ENCODE measurements at places on chromosomes 2 and 18. TPM values are rescaled to one million over a fixed set of nuclear protein-coding genes. Genes with fewer than 3 reads are reported as not detected.

The TIGD1 gene
- 1.2 TPM for total RNA-seq

The SNTG2 gene
- total RNA-seq = not detected

The CDH19 gene
- 3.6 TPM for total RNA-seq

The FAM110C gene
- total RNA-seq = 48.3 TPM

The FNDC4 gene
- total RNA-seq = 4.6 TPM

The RGPD3 gene
- 0.18 TPM for total RNA-seq

The VWA3B gene
- not detected for total RNA-seq

The RIT2 gene
- not detected for total RNA-seq

GRCh38 chr2:217739741-217740140, 263.1 kb downstream of the TNS1 start:
- no peak overlapping the region for H3K4me3 ChIP-seq
- no peaks in the 10 kb centered on the region for H3K27me3 ChIP-seq
- DNase-seq = no peak
- H3K4me1 ChIP-seq = peaks cover 43% of the 10 kb centered on the region
- H3K27ac ChIP-seq = peak overlapping the region; percentile 33

DNA sequence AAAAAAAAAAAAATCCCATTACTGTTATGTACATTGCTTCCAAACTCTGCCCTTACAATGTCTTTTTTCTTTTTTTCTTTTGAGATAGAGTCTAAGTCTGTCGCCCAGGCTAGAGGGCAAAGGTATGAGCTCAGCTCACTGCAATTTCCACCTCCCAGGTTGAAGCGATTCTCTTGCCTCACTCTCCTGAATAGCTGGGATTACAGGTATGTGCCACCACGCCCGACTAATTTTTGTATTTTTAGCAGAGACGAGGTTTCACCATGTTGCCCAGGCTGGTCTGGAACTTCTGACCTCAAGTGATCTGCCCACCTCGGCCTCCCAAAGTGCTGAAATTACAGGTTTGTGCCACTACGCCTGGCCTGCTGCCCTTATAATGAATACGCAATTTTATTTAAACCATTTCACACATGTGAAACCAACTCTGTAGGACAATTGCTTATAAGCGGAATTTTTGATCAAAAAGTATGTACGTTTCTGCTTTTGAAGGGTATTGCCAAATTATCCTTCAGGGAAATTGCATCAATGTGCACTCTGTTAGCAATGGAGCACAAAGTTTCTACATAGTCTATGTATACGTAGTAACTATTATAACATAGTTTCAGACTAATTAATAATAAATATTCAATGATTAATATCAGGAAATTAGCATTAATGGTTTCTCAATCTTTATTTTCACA, 55.7 kb upstream of the ACTR3 start:
- H3K27ac ChIP-seq = no peak overlapping the region
- DNase-seq = no peak
- no peaks in the 10 kb centered on the region for H3K36me3 ChIP-seq
- no peaks in the 10 kb centered on the region for H3K27me3 ChIP-seq

GRCh38 chr2:218631837-218632236, 24.1 kb downstream of the PLCD4 start:
- H3K4me3 ChIP-seq = no peak overlapping the region
- no peak overlapping the region for H3K27ac ChIP-seq
- DNase-seq = no peak
- peaks cover 9% of the 10 kb centered on the region for H3K36me3 ChIP-seq

- H3K27me3 ChIP-seq = no peaks in the 10 kb centered on the region
- DNase-seq = no peak
- H3K36me3 ChIP-seq = no peaks in the 10 kb centered on the region
- H3K27ac ChIP-seq = no peak overlapping the region
- H3K4me1 ChIP-seq = no peaks in the 10 kb centered on the region
Measured at GRCh38 chr2:212517693-212518092, 20.9 kb downstream of the ERBB4 start.

DNA sequence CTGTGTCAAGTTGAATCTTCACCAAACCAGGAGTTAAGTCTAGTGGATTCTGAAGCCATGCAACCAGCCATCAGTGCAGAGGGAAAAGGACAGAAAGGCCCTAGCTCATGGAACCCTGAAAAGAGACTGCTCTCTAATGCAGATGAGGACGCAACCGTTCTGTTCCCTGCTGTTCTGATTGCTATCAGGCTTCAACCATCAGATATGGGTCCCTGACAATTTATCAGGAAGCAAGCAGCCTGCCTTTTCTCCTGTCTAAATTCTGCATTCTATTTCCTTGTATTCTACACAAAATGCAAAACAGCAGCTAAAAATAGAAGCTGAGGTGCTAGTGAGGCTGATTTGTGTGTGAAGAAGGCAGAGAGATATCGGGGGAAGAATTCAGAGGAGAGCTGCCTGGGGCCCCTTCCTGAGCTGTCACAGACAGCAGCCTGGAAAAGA, 68.4 kb upstream of the RTN4 start:
- no peaks in the 10 kb centered on the region for H3K27me3 ChIP-seq
- no peak overlapping the region for H3K4me3 ChIP-seq
- no peak for DNase-seq
- no peak overlapping the region for H3K27ac ChIP-seq
- no peaks in the 10 kb centered on the region for H3K36me3 ChIP-seq

- H3K36me3 ChIP-seq = no peaks in the 10 kb centered on the region
- no peak overlapping the region for H3K27ac ChIP-seq
- no peak overlapping the region for H3K4me3 ChIP-seq
- DNase-seq = no peak
- H3K4me1 ChIP-seq = peaks cover 26% of the 10 kb centered on the region
- H3K27me3 ChIP-seq = no peaks in the 10 kb centered on the region
Measured at GRCh38 chr2:552906-553305, 124.3 kb downstream of the TMEM18 start.

DNA sequence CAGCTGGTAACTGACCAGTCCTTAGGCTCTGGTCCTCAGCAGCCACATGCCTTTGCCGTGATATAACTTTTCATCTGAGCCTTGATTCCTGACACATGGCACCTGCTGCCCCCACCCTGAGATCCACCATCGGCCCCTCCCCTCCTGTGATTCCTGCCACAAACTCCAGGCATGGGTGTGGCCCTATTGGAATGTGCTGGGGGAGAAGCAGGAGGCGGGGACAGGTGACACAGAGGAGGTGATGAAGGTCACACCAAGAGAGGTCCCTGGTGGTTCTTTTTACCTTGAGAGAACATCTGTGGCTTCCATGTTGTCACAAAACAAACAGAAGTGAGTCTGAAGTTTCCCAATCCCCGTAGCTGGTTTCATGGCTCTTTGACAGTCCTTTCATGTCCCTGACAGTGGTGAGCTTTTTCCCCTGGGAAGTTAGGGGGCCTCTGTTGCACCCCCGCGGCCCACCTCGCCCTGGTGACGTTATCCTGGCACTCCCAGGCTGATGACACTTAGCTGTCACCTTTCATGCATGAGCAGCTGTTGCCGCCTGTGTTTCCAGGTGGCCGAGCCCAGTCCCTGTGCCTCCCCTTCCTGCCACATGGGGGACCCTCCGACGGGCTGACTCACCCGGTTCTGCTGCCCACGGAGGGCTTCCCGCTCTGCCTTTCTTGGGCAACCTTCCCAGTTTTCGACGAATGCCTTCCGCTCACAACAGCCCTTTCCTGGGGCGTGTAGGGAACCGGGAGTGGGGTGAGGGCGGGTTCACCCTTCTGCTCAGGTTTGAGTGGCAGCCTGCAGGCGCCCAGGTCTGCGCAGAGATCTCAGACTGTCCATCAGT, 66.3 kb upstream of the GLI2 start:
- H3K27ac ChIP-seq = no peak overlapping the region
- H3K4me3 ChIP-seq = no peak overlapping the region
- H3K27me3 ChIP-seq = no peaks in the 10 kb centered on the region
- no peak for DNase-seq
- peaks cover 3% of the 10 kb centered on the region for H3K4me1 ChIP-seq

DNA sequence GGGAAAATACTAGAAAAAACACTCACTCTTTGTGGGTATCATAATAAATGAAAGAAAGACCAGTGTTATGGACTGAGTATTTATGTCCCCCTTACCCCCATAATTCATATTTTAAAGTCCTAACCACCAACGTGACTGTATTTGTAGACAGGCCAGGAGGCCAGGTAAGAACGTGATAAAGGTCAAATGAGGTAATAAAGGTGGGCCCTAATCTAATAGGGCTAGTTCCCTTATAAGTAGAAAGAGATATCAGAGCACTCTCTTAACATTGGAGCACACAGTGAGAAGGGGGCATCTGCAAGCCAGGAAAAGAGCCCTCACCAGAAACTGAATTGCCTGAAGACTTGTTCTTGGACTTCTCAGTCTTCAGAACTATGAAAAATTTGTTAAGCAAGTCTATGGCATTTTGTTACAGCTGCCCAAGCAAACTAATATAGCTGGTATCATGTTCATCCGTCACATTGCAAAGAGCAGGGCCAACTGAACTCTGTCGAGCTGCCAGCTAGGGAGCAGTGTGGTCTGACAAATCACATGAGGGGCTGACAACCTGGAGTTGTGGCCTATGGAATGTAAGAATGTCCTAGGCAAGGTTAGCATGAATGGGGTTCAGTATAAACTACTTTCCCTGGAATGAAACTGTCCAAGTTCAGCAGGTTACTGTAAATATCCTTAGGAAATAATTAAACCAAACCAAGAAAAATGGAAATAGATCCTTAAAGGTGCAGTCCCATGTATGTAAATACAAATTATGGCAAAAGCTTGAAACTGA, 280.9 kb downstream of the ZNF385B start:
- H3K4me1 ChIP-seq = no peaks in the 10 kb centered on the region
- DNase-seq = no peak
- H3K36me3 ChIP-seq = no peaks in the 10 kb centered on the region
- H3K27ac ChIP-seq = no peak overlapping the region
- H3K27me3 ChIP-seq = no peaks in the 10 kb centered on the region

- H3K4me3 ChIP-seq = peak overlapping the region; percentile 80
- no peaks in the 10 kb centered on the region for H3K36me3 ChIP-seq
- DNase-seq = no peak
- H3K27me3 ChIP-seq = no peaks in the 10 kb centered on the region
- H3K27ac ChIP-seq = peak overlapping the region; percentile 85
Measured at GRCh38 chr2:32061973-32062861, 1.1 kb upstream of the SPAST start.

- no peaks in the 10 kb centered on the region for H3K36me3 ChIP-seq
- no peak for DNase-seq
- no peaks in the 10 kb centered on the region for H3K27me3 ChIP-seq
- peak overlapping the region; percentile 80 for H3K27ac ChIP-seq
- peak overlapping the region; percentile 26 for H3K4me3 ChIP-seq
Measured at GRCh38 chr18:76459687-76460350, 35.2 kb downstream of the ZNF516 start.

- H3K27me3 ChIP-seq = no peaks in the 10 kb centered on the region
- H3K4me3 ChIP-seq = no peak overlapping the region
- DNase-seq = no peak
- H3K36me3 ChIP-seq = no peaks in the 10 kb centered on the region
- no peak overlapping the region for H3K27ac ChIP-seq
Measured at GRCh38 chr2:143839456-143839855, 680.5 kb downstream of the ZEB2 start.

DNA sequence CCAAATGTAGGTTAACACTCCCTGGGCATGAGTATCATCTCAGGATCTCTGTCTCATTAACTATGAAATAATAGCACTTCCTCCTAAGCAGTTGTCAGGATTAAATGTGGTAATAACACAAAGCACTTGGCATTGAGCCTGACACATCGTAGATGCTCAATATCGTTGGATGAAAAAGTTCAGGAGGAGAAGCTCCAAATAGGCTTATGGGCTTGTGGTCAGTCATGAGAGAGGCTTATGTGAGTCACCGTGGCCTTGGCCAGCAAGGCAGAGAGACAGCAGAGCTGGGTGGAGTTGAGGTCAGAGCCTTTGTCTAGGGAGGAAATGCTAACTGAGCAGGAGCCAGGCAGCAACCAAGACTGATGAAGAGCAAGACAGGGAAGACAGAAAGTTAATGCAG, 68.3 kb upstream of the PPM1B start:
- H3K4me1 ChIP-seq = no peaks in the 10 kb centered on the region
- H3K4me3 ChIP-seq = no peak overlapping the region
- peak overlapping the region; percentile 21 for H3K27ac ChIP-seq

- H3K27me3 ChIP-seq = no peaks in the 10 kb centered on the region
- no peaks in the 10 kb centered on the region for H3K36me3 ChIP-seq
- no peak overlapping the region for H3K27ac ChIP-seq
- no peaks in the 10 kb centered on the region for H3K4me1 ChIP-seq
- H3K4me3 ChIP-seq = no peak overlapping the region
- DNase-seq = no peak
Measured at GRCh38 chr18:407626-408224, 92.8 kb downstream of the COLEC12 start.

DNA sequence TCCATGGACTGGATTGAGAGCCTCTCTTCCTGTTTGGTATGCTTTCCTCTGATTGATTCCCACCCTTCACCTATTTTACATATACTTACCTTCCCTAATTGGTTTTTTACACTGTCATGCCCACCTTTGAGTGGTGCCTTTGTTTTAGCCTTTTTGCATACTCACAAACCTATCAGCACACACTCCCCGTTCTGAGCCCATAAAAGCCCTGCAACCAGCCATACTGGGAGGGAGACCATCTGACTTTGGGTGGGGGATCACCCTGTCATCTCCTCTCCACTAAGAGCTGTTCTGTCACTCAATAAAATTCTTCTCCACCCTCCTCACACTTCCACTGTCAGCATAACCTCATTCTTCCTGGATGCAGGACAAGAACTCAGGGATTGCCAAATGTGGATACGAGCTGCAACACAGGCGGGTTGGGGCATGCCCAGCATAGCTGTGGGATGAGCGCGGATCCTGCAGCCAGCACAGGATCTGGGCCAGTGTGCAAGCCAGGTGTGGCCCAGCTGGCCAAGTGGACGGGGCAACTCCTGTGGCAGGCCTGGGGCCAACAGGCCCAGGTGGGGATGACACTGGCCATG, 9.4 kb upstream of the MOB1A start:
- no peak overlapping the region for H3K4me3 ChIP-seq
- H3K36me3 ChIP-seq = no peaks in the 10 kb centered on the region
- DNase-seq = no peak
- peaks cover 10% of the 10 kb centered on the region for H3K4me1 ChIP-seq
- H3K27me3 ChIP-seq = no peaks in the 10 kb centered on the region

GRCh38 chr18:23714576-23714975, 25.3 kb downstream of the LAMA3 start:
- no peak overlapping the region for H3K4me3 ChIP-seq
- H3K4me1 ChIP-seq = peaks cover 10% of the 10 kb centered on the region
- no peaks in the 10 kb centered on the region for H3K27me3 ChIP-seq
- H3K36me3 ChIP-seq = no peaks in the 10 kb centered on the region
- DNase-seq = no peak
- no peak overlapping the region for H3K27ac ChIP-seq

DNA sequence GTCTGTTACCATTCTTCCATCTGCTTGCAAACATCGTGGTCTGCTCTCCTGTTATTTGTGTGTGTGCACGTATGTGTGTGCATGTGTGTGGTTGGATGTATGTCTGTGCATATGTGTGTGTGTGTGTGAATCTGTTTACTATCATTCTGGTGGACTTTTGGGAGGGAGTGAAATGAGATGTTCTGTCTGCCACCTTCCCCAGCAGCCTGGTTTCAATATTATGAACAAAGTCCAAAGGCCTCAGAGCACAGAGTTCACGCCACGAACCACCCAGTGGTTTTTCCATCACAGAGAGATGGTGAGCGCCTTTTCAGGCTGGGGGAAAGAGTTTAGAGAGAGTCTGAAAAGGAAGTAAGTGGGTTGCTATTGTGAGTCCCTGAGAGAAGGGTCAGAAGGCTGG, 67.1 kb upstream of the YWHAQ start:
- no peak for DNase-seq
- no peak overlapping the region for H3K4me3 ChIP-seq
- no peak overlapping the region for H3K27ac ChIP-seq

GRCh38 chr2:207601774-207602173, 23.4 kb downstream of the METTL21A start:
- no peak overlapping the region for H3K27ac ChIP-seq
- H3K4me3 ChIP-seq = no peak overlapping the region
- DNase-seq = no peak
- no peaks in the 10 kb centered on the region for H3K4me1 ChIP-seq
